Stimulated activated CD8-positive, alpha-beta memory T cell treated with anti-CD3 and anti-CD28 coated beads, Interleukin-7, amount 100 ng/mL, for 4 hours (primary cell): ENCODE measurements at places on chromosomes 11 and 22.

- DNase-seq: no peak
Observed at GRCh38 chr11:45484326-45484883, 181.0 kb downstream of the CHST1 start.

- no peak for DNase-seq
Observed at GRCh38 chr11:133902506-133902905, 54.3 kb downstream of the IGSF9B start.

- no peak for DNase-seq
Observed at GRCh38 chr22:37611207-37611606, 2.6 kb downstream of the GGA1 start.

DNA sequence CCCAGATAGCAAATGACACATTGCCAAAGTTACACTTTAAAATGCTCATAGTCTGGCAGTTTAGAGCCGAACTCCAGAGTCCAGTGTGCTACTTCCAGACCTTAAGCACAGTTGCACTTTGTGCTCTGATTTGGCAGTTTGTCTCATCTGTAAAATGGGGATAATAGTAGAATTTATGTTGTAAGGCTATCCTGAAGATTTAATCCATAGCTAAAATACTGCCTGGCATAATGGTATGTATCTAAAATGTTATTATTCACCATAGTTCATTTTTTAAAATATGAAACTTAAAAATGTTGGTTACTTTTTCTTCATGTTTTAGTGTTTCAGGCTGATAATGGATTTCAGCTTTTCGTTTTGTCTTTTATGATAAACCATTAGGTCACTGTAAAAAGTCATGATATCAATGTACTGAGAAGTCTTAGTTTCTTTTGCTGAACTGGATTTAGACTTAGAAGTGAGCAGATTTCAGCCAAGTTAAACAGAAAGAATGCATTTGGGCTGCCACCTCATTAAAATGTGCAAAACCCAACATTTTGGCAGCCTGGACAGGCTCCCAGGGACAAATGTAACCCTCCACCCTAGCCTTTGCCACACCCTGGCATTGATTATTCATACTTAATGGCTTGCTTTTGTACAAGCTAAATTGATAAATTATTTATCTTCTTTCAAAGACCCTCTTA lies 933 bp downstream of the OLFML1 start:
- no peak for DNase-seq

GRCh38 chr11:29628609-29629008 lies 388.2 kb downstream of the KCNA4 start:
- no peak for DNase-seq

- no peak for DNase-seq
Observed at GRCh38 chr11:61087426-61088119, 14.7 kb upstream of the CD5 start.

DNA sequence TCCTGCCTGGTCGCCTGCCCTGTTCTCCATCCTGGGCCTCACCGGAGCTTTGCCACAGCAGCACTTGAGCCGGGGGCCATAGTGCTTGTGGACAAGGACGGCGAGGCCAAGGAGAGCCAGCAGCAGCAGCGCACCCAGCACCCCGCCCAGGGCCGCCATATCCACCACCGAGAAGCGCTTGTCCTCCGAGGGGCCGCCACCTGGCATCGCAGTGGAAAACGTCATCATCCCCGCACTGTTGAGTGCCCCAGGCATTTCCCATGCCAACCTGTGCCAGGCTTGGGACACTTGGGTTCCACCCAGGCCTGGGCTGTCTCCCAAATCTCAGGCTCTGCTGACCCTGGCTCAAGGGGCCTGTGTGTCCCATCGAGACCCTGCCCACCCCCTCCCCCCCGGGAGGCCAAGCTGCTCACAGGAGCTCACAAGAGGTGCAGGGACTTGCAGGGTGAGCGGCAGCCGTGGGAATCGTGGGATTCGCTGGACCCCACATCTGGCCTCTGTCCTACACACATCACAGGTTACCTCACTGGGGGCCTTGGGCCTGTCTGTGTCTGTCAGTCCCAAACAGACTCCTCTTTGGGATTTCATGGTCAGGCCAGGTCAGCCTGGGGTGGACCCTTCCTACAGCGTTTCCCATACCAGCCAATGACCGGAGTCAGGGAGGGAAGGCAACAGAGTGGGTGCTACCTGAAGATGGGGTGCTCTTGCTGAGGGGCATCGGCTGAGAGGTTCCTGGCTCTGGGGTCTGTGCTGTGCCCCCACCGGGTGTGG lies 2.3 kb upstream of the IRF7 start:
- DNase-seq: no peak

DNA sequence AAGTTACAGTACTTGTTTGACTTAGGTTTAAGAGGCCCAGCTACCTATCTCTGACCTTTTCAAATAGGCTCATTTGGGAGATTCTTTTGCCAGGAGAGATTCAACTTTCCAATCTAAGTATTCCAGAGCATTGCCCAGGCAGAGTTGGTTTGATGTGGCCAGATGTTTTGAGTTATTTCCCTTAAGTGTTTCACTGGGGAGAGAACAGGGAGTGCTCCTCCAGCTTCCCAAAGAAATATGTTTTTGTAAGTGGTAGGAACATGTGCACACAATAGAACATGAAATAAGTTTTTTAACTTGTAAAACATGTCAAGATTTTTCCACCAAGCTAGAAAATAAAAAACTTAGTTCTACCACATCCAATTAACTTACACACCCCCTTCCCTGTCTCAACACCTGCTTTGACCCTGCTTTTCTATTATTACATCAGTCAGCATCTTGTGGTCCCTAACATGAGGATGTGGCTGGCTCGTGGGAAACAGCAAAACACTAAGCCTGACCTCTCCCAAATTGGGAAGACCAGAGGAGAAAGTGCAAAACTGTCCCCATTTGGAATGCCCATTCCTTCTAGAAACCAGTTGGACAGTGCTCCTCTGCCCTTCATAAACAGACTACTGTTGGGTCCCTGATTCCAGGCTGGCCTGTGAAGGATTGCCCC lies 70.4 kb upstream of the RASSF10 start:
- DNase-seq: no peak

GRCh38 chr11:63239254-63239653 lies 4.1 kb downstream of the SLC22A25 start:
- no peak for DNase-seq

DNA sequence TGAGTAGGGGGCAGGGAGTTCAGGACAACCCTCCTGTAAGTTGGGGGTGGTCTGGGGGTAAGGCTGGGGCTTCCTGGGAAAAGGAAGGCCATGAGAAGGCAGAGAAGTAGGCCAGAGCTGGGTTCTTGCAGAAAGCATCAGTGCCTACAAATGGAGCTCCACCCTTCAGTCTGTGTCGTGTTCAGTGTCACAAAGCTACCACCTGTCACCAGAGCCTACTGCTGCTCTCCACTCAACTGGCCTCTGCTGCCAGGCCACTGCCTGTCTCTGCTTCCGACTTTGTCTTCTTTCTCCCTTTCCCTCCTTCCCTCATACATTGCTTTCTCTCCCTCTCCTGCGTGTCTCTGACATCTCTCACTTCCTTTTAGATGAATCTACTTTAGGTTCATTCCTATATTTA lies 3.4 kb upstream of the WBP2NL start:
- no peak for DNase-seq

- DNase-seq: no peak
Observed at GRCh38 chr11:14393889-14394288, 34.9 kb upstream of the RRAS2 start.

DNA sequence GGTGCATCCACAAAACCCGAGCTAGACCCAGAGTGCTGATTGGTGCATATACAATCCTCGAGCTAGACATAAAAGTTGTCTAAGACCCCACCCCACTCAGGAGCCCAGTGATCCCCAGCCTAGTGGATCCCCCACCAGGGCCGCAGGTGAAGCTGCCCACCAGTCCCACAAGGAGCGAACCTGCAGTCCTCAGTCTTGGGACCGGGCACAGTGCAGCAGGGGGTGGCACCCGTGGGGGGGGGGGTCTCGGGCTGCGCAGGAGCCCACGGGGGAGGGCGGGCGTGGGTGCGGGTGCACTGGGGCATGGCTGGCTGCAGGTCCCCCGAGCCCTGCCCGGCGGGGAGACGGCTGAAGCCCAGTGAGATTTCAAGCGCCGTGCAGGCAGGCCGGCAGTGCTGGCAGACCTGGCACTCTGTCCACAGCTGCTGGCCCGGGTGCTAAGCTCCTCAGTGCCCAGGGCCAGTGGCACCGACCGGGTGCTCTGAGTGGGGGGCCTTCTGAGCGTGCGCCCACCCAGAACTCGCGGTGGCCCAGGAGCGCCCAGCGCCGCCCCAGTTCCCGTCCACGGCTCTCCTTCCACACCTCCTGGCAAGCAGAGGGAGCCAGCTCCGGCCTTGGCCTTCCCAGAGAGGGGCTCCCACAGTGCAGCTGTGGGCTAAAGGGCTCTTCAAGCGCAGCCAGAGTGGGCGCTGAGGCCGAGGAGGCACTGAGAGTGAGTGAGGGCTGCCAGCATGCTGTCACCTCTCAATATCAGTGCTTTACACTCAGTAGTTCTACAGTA lies 989.1 kb downstream of the FAM181B start:
- no peak for DNase-seq

- no peak for DNase-seq
Observed at GRCh38 chr11:100630898-100631297, 56.2 kb upstream of the ARHGAP42 start.

GRCh38 chr22:48267681-48268080 lies 1505.2 kb downstream of the TBC1D22A start:
- DNase-seq: no peak

DNA sequence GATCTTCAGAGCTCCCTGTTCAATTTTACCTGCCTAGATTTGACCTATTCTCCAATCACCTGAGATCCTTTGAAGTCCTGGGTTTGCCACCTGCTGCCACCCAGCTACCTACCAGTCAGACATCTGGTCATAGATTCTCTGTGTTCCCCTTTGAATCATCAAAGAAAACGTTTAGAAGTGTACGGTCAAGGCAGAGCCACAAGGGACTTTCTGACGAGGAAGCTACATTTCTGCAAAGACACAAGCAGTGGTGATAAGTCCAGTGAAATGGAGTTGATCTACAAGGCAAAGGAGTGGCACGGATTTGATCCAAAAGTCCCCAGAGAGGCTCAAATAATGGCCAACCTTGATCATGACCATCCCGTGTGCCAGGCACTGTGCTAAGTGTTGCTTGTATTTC lies 549.9 kb downstream of the MIAT start:
- no peak for DNase-seq

DNA sequence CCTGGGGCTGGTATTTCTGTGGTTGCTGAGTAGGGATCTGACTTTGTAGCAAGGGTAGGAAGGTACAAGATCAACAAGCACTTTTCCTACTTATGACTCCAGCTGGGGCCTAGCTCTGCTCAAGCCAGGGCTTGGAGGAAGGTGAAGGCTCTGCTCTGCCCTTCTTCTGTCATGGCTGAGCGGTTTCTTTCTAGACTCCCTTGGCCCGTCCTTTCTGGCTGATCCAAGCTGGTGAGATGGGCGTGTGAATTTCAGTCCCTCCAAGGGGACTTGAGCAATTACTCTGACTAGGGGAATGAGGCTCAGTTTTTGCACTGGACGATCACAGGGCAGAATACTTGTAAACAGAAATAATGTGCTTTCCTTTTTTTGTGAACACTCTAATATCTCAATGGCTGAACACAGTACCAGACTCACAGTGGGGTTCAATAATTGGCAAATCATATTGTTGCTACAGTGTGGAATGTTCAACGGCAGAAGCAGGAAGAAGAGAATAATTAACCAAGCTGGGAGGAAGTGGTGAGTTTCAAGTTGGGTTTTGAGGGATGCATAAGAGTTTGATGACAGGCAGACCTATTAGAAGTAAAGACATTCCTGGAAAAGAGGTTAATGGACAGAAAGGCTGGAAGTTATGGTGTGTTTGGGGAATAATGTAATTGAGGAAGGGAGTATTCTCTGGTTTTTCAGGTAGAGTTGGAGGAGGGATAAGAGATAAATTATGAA lies 507.6 kb downstream of the MIAT start:
- no peak for DNase-seq

DNA sequence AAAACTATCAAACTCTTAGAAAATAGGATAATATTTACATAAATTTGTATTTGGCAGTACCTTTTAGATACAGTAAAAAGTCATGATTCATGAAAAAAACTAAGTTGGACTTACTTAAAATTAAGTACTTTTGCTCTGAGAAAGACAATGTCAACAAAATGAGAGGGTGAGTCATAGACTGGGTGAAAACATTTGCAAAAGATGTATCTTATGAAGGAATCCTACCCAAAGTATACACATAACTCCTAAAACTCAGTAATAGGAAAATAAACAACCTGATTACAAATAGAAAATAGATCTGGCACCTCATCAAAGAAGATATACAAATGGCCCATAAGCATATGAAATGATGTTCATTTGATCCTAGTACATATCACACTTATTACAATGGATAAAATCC lies 1154.6 kb downstream of the JRKL start:
- no peak for DNase-seq

GRCh38 chr11:77726524-77726923 lies 88.9 kb upstream of the CLNS1A start:
- DNase-seq: no peak

GRCh38 chr11:7605186-7605943 lies 67.9 kb downstream of the CYB5R2 start:
- DNase-seq: no peak

- DNase-seq: no peak
Observed at GRCh38 chr11:85394283-85394682, 232.9 kb downstream of the DLG2 start.

- DNase-seq: no peak
Observed at GRCh38 chr11:126481303-126481680, 125.8 kb downstream of the ST3GAL4 start.

GRCh38 chr11:118908901-118909618 lies 16.7 kb downstream of the BCL9L start:
- DNase-seq: no peak

GRCh38 chr11:111077530-111078322 lies 167.8 kb upstream of the POU2AF2 start:
- no peak for DNase-seq

DNA sequence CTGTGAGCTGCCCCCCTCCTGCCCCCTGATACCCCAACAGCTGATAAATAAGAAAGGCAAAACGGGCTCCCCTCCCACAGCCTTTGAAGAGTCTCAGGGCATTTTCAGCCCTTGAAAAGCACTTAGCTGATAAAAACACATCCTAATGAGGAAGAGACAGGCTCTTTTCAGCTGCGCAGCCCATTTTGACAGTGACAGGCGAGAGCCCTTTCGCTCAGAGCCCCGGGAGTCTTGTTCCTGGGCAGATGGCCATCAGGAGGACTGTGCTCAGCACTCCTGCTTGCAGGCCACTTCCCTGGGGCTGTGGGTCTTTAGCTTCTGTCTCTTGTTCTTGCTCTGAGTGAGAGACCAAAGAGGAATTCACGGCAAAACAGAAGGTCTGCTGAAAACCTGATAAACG lies 757.2 kb downstream of the BRD1 start:
- no peak for DNase-seq

GRCh38 chr22:45709866-45710265 lies 38.2 kb downstream of the ATXN10 start:
- no peak for DNase-seq

DNA sequence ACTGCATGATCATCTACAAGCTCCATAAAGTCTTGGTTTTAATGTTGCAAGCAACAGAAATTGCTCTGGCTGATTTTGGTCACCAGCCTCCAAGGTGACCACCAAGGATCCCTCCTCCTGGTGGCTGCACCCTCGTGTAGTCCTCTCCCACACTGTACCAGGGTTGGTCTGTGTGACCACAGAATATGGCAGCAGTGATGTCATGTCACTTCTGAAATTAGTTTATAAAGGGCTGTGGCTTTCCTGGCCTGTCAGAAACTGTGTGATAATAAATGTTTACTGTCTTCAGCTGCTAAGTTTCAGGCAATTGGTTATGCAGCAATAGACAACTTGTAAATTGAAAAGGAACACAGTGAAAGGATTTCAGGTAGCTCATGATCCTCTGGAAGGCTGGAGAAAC lies 5.3 kb upstream of the PRDM11 start:
- no peak for DNase-seq

- DNase-seq: no peak
Observed at GRCh38 chr11:101889767-101890166, 25.0 kb upstream of the CEP126 start.
